ENCODE measurements at places on chromosomes 12 and 14. TPM values are rescaled to one million over a fixed set of nuclear protein-coding genes. Genes with fewer than 3 reads are reported as not detected.

The FGF23 gene
- not detected for total RNA-seq

The IL26 gene
- not detected for total RNA-seq

The KRT75 gene
- total RNA-seq, result 0.07 TPM

The SMCO2 gene
- total RNA-seq, result 0.17 TPM

The RTN1 gene
- total RNA-seq, result not detected

The PPP1R3E gene
- total RNA-seq, result 2.8 TPM

All from A549 treated with Mapracorat at 1 μM for 4 hours (cell line).